Stimulated activated naive CD8-positive, alpha-beta T cell treated with anti-CD3 and anti-CD28 coated beads, Interleukin-15, Interleukin-2, amounts not matched to agents 100 U/mL and 50 U/mL, for 24 hours (primary cell): ENCODE measurements at places on chromosomes 3 and 15.

DNA sequence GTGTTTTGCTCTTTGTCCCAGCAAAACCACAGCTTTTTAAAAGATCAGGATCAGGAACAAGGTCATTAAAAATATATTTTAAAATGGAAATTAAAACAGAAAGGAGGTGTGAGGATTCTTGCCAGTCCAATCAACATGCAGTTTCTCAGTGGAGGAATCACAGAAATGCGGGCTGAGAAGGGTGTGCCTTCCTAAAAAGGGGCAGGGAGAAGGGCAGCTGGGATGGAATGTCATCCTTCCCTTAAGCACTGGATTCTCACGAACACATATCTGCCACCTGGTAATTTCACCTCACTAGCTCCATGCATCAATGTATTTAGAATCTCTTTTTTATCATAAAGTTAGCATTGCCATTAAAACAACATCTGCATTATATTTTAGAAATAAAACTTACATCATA lies 21.4 kb downstream of the ABI3BP start:
- DNase-seq = no peak

- no peak for DNase-seq
These were observed 210.7 kb upstream of the TRIM42 start for GRCh38 chr3:140467104-140467577.

- DNase-seq = no peak
These were observed 16.9 kb upstream of the RAB7A start for GRCh38 chr3:128709038-128709437.

- no peak for DNase-seq
These were observed 15.7 kb downstream of the PRR23E start for GRCh38 chr3:127208483-127209100.

GRCh38 chr15:43529587-43530345 lies 12.4 kb downstream of the MAP1A start:
- no peak for DNase-seq

- DNase-seq = no peak
These were observed 435.4 kb upstream of the ATP11B start for GRCh38 chr3:182357928-182358327.

DNA sequence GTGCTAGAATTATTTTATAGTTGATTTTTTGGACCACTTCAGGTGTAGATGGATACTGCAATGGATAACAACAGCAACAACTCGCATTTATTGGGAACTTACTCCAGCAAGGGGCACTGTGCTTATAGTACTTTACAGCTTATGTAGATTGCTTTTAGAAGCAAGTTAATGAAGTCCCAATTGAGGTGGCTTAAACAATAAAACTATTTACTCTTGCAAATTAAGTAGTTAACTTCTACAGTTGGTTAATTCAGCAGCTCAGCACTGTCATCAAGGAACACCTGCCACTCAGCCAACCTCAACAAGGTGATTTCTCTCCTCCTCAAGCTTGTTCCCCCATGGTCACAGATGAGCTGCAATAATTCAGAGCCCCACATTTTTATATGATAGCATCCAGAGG lies 124.1 kb downstream of the RASA2 start:
- no peak for DNase-seq

GRCh38 chr3:152283492-152284381 lies 15.0 kb downstream of the MBNL1 start:
- no peak for DNase-seq

DNA sequence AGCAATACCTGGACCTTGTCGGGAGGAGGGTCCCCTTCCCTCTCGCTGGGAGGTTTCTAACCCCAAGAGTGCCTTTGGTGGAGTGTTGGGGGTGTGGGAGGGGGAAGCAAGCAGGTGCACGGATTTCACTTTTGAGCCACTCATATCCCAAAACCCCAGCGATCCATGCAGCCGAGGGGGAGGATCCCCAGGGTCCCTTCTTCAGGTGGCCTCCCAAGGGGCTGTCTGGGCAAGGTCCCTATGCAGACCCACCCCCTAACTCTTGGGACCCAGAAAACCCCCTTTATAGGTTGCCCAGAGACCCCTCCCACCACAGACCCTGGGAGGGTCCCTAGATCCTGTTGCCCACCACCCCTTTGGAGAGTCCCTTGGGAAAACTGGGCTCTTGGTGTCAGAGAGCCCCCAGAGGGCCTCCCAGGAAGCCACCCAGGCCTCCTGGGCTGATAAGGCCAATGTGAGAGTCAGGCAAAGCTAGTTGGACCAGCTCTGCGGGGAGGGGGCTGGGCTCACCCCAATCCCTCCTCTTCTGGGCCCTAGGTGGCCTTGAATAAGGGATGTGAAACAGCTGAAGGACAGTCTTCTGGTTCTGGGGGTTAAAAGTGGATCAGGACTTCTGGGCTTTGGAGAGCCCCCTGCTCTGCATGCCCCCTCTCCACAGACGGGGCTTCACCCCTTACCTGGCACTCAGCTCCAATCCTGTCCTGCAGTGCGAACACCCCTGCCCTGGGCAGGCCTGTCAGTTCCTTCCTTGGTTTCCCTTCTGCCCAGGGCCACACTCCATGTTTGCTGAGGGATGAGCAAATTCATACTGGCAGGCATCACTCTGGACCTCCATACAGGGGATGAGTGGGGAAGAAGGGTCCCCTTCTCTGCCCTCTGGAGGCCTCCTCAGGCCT lies 932 bp upstream of the PLCD1 start:
- DNase-seq = no peak

- DNase-seq = no peak
These were observed 265.2 kb upstream of the GOLGA6L4 start for GRCh38 chr15:83970295-83970890.

GRCh38 chr15:73004462-73004861 lies 47.8 kb upstream of the NEO1 start:
- DNase-seq = no peak

DNA sequence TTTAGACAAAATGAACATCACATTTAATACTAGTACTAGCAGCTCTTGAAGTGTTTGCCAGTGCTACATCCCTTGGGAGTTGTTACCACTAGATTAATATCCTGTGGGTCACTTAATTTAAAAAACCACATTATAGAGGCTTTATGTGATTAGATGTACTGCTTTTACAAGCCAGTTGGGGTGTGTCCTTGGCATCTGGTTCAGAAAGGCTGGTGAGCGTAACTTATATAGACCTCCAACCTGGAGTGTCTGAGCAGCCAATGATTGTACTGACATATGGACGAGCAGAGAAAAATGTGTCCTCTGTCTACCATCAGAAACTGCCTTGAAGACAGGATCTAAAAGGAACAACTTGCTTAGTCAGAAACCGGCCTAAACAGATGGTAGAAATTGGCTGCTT lies 306.2 kb upstream of the ATP11B start:
- no peak for DNase-seq

DNA sequence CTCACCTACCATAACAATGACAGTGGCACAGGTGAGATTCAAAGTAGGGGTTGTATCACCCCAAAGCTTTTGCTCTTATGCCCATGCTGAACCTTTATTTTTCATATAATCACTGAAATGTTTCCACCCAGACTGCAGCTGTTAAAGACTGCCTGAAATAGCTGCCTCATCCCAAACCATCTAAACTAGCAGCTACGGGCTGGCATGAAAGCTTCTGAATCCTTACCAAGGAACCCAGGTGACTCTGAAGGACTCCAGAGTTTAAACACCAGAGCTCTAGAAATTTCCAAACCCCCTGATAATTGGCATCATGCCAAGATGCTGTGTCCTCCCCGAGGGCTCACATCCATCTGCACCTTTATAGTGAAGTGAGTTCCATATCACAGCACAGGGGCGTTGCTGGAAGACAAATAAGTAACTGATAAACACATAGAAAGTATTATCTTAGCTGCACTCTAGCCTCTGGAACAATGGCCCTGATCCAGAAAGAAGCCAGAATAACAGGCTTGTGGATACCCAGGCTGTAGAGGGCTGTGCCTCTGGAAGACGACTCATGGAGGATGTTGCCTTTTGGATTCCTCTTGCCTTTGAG lies 238.9 kb downstream of the CADPS start:
- no peak for DNase-seq

GRCh38 chr3:121852256-121852655 lies 17.2 kb downstream of the EAF2 start:
- DNase-seq = no peak

- DNase-seq = no peak
These were observed 99.7 kb downstream of the RARB start for GRCh38 chr3:25527801-25528200.

- no peak for DNase-seq
These were observed 216.9 kb downstream of the ROBO2 start for GRCh38 chr3:77256584-77257503.

DNA sequence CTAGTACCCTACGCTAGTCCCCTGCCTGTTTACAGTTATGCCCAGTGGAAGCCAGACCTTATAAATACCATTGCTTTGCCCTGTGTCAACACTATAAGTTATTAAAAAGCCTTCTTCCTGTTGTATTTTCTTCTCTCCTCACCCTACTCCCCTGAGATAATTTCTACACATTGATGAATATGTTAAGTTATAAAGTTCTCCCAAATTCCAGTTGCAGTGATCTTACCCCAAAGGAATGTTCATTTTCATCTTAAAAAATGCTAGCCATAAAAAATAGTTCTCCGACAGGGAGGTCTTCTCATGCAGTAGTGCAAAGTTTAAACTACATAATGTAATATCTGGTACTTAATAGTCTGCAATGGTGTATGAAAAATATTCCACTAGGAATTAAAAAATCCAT lies 58.6 kb downstream of the MAP2K5 start:
- no peak for DNase-seq
